ENCODE measurements at places on chromosomes 6 and 20.

- DNase-seq = no peak
These were observed 3.0 kb downstream of the ARFRP1 start for GRCh38 chr20:63704749-63705117.

- no peak for DNase-seq
These were observed 601.2 kb downstream of the CDH26 start for GRCh38 chr20:60559462-60559861.

GRCh38 chr20:49575551-49576060, 7.7 kb upstream of the PTGIS start:
- DNase-seq = peak; percentile 63

- no peak for DNase-seq
These were observed 87.1 kb upstream of the NT5E start for GRCh38 chr6:85362652-85363310.

- peak; percentile 55 for DNase-seq
These were observed 210.1 kb upstream of the HDDC2 start for GRCh38 chr6:125511809-125512396.

DNA sequence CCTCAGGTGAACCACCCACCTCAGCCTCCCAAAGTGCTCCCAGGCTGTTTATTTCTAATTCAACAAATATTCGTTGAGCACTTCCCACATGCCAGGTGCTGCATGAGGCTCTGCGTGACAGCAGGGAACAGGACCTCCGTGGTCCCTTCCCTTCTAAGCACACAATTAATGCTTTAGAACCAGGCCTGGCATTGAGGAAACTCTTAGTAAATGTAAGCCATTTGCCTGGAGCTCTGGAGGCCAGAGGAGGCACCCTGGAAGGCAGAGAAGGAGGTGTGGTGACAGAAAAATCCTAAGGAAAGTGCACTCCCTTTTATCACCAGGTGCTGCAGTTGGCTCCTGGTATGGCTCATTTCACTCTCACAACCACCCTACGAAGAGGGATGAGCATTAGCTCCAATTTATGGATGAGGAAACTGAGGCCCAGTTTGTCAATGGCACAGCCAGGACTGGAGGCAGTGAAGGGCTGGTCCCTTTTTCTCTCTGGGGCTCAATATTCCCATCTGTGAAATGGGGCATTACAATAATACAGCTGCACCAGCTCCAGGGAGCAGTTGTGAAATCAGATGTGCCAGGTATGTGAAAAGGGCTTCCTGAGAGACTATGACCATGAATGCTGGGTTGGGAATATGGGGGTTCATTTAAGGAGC, 8.1 kb upstream of the ID1 start:
- DNase-seq = no peak

- DNase-seq = no peak
These were observed 711 bp upstream of the C20orf141 start for GRCh38 chr20:2814076-2814475.

DNA sequence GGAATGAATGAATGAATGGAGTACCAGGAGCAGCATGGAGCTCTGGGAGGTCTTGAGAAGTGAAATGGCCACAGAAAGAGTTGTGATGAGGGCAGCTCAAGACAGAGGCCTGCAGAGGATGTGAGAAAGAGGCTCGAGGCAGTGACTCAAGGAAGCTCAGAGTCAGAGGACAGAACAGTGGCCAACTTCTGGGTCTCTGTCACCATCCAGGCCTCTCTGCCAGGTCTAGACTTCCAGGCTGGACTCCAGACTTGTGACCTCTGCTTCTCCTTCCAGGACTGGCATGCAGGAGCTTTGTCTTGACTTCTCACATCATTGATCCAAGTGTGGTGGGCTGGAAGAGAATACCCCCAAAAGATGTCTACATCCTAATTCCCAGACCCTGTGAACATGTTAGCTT, 119.8 kb downstream of the TOX2 start:
- no peak for DNase-seq

DNA sequence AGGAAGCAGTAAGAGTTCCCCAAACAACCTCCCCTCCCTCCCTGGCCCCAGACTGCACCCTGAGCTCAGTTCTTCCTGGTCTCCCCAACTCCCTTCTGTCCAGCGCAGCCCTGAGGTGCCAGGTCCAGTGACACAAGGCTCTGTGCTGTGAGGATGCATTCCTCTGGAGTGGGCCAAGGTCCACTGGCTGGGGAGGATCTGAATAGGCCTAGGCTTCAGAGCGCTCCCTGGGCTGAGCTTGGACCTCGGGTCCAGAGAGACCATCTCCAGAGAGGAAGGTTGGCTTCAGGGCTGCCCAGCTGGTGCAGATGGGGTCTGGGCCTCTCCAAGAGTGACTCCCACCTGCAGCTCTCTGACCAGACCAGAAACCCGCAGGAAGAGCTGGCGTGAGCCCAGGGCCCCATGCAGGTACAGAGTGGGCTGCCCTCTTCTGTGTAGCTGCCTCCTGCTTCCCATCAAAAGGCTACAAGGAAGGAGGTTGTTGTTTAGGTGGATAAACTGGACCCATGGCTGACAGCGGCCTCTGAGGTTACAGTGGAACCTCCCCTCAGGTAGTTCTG, 52.3 kb upstream of the MLN start:
- DNase-seq = no peak

GRCh38 chr20:33883164-33883563, 72.0 kb downstream of the CHMP4B start:
- no peak for DNase-seq

DNA sequence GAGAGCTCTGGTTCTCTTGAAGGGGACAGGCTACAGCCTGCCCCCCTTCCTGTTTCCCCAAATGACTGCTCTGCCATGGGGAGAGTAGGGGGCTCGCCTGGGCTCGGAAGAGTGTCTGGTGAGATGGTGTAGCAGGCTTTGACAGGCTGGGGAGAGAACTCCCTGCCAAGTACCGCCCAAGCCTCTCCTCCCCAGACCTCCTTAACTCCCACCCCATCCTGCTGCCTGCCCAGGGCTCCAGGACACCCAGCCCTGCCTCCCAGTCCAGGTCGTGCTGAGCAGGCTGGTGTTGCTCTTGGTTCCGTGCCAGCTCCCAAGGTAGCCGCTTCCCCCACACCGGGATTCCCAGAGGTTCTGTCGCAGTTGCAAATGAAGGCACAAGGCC, 9.8 kb downstream of the VEGFA start:
- DNase-seq = no peak

DNA sequence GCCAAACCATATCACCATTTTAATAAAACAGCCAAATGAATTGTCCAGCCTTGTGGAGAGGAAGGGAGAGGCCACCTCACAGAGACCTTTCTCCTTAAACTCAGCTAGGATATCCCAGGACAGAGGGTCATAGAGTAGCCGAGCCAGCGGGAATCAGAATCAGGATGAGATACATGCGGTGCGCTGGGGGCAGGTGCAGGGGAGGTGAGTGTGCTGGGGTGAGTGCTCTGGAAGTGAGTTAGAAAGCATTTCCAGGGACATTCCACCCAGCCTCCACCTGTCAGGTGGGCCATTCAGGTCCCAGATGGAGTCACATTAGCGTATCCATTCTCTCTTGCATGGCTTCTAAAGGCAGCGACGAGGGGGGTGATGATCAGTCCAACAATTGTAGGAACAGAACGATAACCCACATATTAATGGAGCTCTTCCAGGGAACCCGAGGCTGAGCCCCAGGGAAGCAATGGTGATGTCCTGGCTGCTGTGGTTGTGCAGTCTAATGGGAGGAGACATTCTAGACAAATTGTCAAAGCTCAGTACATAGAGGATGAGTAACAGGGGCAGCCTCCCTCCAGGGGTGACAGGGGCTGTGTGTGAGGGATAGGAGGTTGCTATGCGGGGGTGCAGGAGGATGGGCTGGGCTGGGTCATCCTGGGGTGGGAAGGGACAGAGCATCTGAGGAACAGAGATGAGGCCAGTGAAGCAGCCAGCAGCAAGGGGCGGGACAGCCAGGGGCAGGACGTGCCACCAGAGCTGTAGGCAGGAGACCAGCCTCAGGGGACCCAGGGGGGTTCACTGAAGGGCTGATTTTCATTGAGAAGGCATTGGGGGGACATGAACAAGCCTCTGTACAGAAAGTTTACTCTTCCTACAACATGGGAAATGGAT, 88.7 kb upstream of the FRMD1 start:
- DNase-seq = no peak

- DNase-seq = no peak
These were observed 78.8 kb downstream of the FOXF2 start for GRCh38 chr6:1468126-1468525.

- no peak for DNase-seq
These were observed 16.1 kb upstream of the SPACA1 start for GRCh38 chr6:88031550-88031949.

GRCh38 chr20:63498960-63499337, at the start of gene EEF1A2:
EEF1A2 (minus strand) TSS chr20:63499083; CDS start chr20:63497763, 1,320 bp downstream.
- no peak for DNase-seq

Measured in fibroblast of skin of right quadriceps (primary cell).